AG10803 (cell line): ENCODE measurements at places on chromosomes 12 and 14.

GRCh38 chr12:12673296-12673695 lies 22.7 kb downstream of the GPR19 start:
- no peak for DNase-seq

DNA sequence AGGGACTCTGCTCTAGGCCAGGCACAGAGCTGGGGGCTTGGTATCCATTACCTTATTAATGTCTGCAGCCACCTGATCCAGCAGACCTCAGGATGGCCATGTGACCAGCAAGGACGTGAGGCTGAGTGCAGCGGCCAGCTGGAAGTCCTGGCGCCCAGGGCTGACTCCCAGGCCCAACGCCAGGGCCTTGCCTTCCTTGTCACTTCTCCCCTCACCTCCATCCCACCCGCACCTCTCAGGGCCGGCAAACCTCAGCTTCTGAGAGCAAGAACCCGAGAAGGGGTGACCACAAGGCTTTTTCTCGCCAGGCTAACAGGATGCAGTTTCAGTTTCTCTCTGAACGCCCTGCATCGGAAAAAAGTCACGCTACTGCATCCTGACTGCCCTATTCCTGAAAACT lies 15.4 kb downstream of the RAB35 start:
- no peak for DNase-seq

- DNase-seq = no peak
Observed at GRCh38 chr12:75239987-75240386, 30.3 kb upstream of the KCNC2 start.

DNA sequence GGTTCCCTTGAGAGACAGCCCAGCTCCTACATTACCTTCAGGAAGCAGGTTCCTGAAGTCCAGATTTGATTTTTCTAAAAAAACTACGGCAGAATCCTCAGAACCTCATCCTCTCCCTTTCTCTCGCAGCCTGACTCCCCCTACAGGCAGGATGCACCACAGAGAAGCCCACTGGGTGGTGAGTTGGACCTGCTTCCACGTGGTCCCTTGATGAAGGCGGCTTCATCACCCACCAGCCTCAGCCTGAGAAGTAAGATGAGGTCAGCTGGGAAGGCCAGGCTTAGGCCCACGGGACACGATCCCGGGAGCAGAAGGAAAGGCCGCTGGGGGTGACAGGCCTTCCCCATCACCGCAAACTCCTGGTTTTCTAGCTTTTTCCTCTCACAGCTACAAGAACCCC lies 83.0 kb downstream of the ACTN1 start:
- DNase-seq = no peak

- peak; percentile 85 for DNase-seq
Observed at GRCh38 chr12:104049903-104050356, at the start of gene GLT8D2. Gene GLT8D2, minus strand, starts transcription at chr12:104050187. Its CDS starts 30,539 bp downstream, at chr12:104019648.
